ENCODE measurements at places on chromosomes 6 and 20.

DNA sequence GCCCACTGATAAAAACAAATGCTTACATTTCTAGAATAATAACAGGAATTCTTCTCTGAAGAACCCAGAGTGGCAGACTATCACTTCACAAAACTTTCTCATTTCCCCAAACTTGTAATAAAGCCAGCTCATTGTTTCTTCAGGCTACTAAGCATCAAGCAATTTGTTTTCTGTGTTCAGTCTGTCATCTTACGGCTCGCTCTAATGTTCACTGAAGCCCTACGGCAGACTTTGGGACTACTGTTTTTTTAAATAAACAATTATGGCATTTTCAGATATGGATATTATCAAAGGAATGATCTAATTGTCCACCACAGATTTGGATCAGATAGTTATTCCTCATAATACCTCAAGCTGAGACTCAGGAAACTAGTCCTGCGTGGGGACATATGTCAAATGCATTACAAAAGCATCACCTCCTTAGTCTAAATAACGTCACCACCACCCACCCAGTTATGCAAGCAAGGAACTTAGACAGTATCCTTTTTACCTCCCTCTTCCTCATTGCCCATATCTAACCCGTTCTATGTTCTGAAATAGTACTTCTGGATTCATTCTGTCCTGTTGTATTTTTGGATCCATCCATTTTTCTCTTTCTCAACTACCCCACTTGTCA is 415.1 kb downstream of the PLCB1 start:
- DNase-seq = no peak

- peak; percentile 77 for DNase-seq
Observed at GRCh38 chr6:158009114-158009891, 27.6 kb downstream of the SYNJ2 start.

GRCh38 chr6:38283734-38284362 is 355.9 kb downstream of the BTBD9 start:
- DNase-seq = no peak

DNA sequence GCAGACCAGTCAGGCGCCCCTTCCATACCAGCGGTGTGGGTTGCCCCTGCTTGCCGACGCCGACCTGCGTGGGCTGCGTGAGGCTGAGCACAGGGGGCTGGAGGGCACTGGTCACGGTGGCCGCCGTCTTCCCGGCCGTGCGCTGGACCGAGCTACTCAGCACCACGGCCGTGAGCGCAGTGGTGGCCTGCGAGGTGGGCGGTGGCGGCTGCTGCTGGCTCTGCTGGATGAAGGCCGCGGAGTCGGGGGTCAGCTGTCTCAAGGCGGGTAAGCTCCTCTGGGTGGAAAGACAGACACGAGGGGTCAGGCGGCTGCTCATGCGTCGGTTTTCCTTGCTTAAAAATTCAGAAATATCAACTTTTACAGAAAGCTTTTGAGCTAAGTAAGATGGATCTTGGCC is 59.2 kb downstream of the TAF4 start:
- DNase-seq = no peak

GRCh38 chr20:43755851-43756250 is 29.0 kb upstream of the GTSF1L start:
- no peak for DNase-seq

GRCh38 chr20:15603506-15603905 is 969.7 kb downstream of the KIF16B start:
- no peak for DNase-seq

All from NCI-H2081 (cell line).